Stimulated activated CD8-positive, alpha-beta memory T cell treated with anti-CD3 and anti-CD28 coated beads, Interleukin-4, amount 100 ng/mL, for 1 hour (primary cell): ENCODE measurements at places on chromosomes 2 and 18.

DNA sequence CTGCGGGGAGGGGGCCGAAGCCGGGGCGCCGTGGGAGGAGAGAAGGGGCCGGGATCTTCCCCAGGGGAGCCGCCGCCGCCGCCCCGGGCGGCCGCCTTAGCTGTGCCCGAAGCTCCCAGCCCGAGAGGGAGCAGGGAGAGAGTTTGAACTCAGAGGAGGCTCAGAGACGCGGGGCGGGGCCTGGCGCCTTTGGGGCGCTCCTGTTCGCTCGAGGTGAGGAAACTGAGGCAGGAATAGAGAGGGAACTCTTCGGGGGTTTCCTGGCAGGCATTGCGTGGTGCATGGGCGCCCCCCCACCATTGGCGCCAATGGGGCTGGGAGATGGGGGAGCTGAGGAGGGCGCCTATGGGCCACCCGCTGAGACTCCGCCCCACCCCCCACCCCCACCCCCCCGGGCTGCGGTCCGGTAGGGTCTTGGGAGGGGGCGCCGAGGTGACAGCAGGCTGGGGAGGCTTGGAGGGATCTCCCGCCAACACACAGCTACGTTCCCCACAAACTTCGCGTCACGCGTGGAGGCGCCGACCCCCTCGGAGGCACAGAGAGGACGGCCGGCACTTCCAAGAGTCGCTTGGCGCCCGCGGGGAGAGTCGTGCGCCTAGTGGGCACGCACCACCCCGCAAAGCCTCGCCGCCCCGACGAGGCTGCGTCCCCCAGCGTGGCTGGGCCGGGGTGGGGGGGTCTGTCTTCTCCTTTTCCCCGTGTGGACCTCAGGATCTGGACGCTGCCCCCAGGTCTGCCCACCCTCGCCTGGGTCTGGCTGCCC lies 680 bp downstream of the CTDSP1 start:
- no peak for DNase-seq

DNA sequence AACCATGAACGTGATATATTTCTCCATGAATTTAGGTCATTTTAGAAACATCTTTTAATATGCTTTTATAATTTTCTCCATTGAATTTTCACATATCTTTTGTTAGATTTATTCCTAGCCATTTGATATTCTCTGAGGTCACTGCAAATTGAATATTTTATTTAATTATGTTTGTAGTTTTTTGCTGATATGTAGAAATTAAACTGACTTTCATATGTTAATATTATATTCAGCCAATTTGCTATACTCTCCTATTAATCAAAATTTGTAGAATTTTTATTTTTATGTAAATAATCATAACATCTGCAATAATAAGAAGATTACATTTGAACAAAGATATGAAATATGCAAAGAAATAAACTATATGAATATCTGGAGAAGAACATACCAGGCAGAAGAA lies 46.9 kb downstream of the RMDN2 start:
- DNase-seq = no peak

- no peak for DNase-seq
Observed at GRCh38 chr2:132419235-132419634, 2.6 kb downstream of the GPR39 start.

DNA sequence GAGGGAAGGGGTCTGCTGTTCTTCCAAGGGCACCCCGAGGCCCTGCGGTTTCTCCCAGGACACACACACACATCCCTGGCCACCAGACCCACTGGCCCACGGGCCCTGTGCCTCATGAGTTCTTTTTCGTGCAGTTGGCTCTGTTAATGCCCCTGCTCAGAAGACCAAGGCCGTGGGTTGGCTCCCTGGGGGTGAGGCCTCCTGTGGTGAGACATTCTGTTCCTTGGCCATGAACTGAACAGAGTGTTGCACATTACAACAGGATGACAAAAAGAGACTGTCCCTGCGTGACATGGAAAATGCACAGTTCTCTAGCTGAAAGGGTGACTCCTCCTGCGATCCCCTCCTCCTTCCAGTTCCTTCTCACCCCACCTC lies 30.7 kb downstream of the SH2D6 start:
- DNase-seq = no peak
